ENCODE measurements at places on chromosomes 7 and 10. TPM values are rescaled to one million over a fixed set of nuclear protein-coding genes. Genes with fewer than 3 reads are reported as not detected.

DNA sequence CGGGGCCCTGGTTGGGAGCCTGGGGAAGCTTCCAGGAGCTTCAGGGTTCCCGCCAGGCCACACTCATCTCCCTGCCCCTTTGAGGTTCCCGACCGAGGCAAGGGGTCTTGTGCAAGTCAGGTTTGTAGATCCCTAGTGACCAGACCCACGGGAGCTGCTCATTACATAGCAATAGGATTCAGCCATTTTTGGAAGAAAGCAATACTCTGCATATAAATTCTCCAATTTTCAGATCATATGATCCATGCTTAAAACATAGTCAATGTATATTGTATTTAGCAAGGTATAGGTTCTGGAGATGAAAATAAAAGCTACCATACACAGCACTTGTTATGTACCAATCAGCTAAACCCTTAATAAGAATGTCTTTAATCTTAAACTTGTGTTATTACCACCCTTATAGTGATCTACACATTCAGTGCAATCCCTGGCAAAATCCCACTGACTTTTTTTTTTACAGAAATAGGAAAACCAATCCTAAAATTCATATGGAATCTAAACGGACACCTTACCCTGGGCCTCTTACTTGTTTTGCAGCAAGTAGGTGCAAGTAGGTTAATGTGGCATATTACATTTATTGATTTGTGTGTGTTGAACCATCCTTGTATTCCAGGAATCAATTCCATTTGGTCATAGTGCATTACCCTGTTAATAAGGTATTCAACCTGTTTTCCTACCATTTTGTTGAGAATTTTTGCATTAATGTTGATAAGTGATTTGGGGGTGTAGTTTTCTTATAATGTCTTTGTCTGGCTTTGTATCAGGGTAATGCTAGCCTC lies 13.8 kb upstream of the FKBP9 start:
- no peak for DNase-seq

GRCh38 chr10:46550795-46551700 lies 5.4 kb downstream of the GPRIN2 start:
- no peak for DNase-seq

DNA sequence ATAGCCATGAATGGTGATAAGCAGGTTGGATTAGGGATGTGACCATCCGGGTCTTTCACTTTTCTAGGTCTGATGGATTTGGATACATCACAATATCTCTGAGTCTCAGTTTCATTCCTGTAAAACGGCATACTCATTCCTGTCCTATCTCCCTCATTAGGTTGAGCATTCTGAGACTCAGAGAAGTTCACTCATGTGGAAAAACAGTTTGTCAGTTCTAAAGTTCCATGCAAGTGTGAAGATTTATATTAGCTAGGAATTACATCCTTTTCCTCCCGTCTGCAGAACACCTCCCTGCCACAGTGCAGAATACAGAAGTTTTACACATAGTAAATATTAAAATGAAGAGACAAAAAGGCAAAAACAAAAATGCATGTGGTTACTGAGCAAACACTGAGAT lies 94.2 kb upstream of the SLC25A13 start:
- no peak for DNase-seq

The PRSS1 gene
- total RNA-seq: 0.96 TPM

- DNase-seq: peak; percentile 38
Measured at GRCh38 chr10:16527452-16527851, 5.8 kb upstream of the C1QL3 start.

DNA sequence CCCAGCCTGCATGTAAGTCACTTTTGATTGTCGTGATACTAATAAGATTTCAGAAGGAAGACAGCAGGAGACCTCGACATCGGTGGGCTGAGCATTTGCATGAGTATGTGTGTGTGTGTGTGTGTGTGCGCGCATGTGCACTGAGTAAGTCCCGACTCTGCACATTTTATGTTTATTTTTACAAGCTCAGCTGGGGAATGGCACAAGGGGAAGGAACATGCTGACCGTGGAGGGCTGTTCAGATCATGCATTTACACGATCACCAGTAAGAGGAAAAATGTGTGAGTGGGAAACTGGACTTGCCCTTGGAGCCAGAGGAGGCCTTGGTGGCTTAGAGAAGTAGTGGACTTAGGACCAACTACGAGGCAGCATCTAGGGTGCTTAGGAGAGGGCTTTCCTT lies 41.3 kb downstream of the IL2RA start:
- DNase-seq: no peak

- no peak for DNase-seq
Measured at GRCh38 chr10:17912754-17913153, 39.0 kb upstream of the SLC39A12 start.

DNA sequence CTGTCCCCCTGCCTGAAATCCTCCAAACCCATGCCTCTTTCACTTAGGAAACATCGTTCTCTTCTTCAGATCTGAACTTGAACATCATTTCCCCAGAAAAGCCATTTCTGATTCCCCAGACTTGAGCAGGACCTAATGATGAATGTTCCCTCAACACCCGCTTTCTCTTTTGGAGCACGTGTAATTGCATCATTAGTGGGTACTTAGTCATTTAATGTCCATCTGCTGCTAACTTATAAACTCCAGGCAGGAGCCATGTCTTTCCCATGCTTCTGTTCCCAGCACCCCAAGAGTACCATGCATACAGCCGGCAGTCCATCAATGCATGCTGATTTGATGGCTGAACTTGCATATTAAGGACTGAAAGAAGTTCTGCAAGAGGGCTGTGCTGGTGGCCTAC lies 36.5 kb upstream of the ECHDC3 start:
- DNase-seq: no peak

DNA sequence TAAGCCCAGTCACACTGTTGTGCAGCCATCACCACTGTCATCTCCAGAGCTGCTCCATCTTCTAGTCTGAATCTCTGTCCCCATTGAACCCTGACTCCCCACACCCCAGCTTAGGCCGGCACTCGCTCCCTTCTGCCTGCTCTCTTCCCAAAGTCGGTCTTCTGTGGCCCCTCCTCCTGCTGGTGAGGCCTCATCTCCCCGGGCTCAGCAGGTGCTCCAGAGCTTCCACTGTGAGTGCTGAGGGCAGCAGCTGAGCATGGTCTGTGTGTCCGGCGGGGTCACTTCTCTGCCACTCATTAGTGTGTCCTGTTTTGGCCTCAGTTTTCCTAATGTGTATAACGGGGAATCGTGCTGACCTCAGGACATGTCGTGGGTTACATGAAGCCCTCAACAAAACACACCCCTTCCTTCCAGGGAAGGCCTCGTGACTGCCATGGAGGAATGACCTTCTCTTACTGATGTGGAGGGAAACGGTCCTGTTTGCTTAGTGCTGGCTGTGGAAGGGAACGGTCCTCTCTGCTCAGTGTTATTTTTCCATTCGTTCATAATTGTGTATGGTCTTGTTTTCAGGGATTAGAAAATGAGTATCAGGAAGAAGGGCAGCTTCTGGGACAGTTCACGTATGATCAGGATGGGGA lies 4.3 kb upstream of the GET4 start:
- DNase-seq: peak; percentile 43

GRCh38 chr10:83165265-83165664 lies 974.0 kb upstream of the GHITM start:
- DNase-seq: no peak

GRCh38 chr10:22049635-22050034 lies 46.1 kb upstream of the DNAJC1 start:
- DNase-seq: no peak
